ENCODE measurements at places on chromosomes 3 and 15. TPM values are rescaled to one million over a fixed set of nuclear protein-coding genes. Genes with fewer than 3 reads are reported as not detected.

GRCh38 chr3:126621627-126622345 lies 33.1 kb downstream of the TXNRD3 start:
- DNase-seq = no peak

DNA sequence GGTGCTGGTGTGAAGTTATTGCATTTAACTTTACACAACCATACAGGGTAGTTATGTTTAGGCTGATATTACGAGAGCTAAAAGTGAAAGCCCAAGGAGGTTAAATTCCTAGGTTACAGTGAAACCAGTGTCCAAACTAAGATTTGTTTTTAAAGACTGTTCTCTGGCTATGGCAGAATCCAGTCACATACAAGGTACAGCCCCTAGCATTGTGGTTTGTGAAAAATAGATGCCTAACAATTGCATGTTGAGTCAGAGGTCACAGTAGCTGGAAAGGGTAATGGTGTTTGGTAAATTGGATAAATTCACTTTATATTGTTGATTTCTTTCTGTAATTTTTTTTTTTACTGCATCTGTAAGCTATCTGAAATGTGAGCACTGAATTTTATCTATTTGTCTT lies 614.6 kb upstream of the TBL1XR1 start:
- DNase-seq = no peak

Gene MYO5C
- total RNA-seq = 11.1 TPM

DNA sequence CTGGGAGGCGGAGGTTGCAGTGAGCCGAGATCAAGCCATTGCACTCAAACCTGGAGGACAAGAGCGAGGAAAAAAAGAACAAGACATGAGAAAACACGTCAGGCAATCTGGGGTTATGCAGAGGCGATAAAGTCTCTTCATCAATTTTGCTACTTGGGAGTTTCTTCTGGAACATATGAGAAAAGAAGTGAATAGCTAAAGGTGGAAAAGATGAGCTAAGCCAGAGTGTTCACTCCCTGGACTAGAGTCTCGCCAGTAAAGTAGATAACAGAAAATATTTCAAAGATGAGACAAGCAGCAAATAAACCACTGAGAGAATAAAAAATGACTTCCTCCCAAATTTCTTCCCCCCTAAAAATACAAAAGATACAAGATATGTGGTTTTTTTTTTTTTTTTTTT lies 188.4 kb upstream of the HES1 start:
- no peak for DNase-seq

- DNase-seq = no peak
Observed at GRCh38 chr15:63388511-63388910, 6.9 kb upstream of the CA12 start.

DNA sequence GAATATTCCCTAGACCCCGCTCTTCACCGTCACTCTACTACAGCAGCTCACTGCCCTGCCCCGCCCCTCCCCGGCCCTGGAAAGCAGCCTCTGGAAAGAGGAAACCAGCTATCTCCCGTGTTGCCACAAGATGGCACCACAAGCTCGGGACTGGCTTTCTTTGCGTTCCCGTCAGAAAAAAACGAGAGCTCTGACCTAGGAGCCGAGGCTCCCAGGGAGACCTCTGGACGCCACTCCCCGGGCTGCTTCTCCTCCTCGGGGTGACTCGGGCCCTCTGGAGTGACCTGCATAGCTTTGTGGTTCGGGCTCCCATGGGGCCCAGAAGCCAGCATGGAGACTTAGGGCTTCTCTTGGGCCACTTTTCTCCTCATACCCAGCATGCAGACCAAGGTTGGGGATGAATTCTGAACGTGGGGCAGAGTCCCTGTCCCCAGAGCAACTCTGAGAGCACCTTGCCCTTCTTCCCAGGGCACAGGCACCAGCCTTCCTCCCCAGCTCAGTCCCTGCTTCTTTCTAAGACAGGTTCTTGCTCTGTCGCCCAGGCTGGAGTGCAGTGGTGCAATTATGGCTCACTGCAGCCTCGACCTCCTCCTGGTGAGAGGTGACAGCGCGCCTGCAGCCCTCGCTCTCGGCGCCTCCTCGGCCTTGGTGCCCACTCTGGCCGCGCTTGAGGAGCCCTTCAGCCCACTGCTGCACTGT lies 19.0 kb downstream of the STOML1 start:
- DNase-seq = peak; percentile 94

Gene SLC24A5
- total RNA-seq = not detected

- no peak for DNase-seq
Observed at GRCh38 chr15:32717426-32718226, at the start of gene GREM1. Gene GREM1, plus strand, starts transcription at chr15:32718004. Its CDS starts 12,687 bp downstream, at chr15:32730691.

DNA sequence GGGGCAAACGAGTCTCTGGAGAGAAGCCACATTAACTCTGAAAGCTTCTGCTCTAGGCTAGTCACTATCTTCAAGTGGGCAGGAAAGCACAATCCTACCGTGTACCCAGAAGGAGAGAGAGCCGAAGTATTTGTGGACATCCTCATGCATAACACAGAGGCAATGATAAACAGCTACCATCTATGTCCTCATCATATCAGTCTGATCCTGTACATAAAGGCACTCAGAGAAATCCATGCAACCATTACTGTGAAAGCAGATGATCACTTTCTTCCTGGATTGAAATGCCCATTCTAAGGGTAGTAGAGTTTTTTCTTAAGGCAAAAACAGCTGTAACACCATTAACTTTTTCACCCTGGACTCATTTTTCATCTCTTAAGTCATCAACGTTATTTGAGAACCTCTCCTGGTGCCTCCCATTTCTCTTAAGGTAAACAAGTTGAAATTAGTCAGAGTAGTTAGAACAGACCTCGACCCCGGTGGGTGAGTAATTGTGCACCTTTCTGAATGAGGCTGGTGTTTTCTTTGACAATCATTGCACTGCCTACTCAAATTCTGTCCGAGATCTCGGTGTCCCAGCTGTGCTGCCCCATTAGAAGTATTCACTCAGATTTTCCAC lies 327.4 kb downstream of the SHQ1 start:
- no peak for DNase-seq

Gene IQCF5
- total RNA-seq = not detected

DNA sequence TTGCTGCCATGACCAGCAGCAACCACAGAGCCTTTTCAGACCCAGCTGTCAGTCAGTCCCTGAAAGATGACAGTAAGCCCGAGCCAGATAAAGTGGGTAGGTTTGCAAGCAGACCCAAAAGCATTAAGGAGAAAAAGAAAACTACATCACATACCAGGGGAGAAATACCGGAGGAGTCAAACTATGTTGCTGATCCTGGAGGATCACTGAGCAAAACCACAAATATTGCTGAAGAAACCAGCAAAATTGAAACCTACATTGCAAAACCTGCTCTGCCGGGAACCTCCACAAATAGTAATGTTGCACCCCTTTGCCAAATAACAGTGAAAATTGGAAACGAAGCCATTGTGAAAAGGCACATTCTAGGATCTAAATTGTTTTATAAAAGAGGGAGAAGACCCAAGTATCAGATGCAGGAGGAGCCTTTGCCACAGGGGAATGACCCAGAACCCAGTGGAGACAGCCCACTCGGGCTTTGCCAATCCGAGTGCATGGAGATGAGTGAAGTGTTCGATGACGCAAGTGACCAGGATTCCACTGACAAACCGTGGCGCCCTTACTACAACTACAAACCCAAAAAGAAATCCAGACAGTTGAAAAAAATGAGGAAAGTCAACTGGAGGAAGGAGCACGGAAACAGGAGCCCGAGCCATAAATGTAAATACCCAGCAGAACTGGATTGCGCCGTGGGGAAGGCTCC lies 42.1 kb upstream of the RASA2 start:
- no peak for DNase-seq

DNA sequence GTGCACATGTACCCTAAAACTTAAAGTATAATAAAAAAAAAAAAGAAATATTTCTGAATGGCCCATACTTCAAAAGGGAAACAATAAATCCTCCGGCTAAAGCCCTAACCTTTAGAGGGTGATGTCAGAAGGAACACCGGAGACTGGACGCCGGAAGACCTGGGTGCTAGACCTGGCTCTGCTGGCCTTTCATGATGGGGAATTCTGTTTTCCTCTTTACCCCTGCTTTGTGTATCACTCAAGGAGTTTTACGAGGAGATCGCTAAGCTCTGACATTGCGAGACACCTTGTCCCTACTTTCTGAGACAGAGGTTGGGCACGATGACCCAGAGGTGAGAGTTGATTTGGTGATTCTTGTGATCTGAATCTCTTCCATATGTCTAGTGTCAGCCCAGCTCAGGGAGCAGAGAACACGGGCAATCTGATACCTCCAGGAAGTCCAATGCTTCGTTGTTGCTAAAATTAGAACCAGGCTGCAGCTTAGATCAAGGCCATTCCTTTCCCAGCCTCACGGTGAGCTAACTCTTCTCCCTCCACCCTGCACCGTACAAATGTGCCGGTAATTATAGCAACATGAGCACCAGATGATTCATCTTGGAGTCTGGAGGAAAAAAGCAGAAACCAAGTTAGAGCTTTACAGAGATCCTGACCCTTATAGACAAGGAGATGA lies 42.0 kb upstream of the CFAP161 start:
- DNase-seq = no peak

Gene WNT7A
- total RNA-seq = not detected

DNA sequence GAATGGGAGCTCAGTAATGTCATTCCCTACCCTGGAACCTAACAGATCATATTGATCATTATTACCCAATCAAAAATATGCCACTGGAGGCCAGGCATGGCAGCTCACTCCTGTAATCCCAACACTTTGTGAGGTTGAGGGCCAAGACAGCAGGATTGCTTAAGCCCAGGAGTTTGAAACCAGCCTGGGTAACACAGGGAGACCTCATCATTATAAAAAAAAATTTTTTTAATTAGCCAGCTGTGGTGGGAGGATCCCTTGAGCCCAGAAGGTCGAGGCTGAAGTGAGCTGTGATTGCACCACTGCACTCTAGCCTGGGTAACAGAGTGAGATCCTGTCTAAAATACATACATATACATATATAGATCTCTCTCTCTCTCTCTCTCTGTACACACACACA lies 10.2 kb downstream of the IGDCC4 start:
- DNase-seq = no peak

- no peak for DNase-seq
Observed at GRCh38 chr3:156727519-156728205, 53.3 kb downstream of the TIPARP start.

Gene CGNL1
- total RNA-seq = 20.0 TPM

GRCh38 chr3:45333549-45333948 lies 54.8 kb upstream of the LARS2 start:
- DNase-seq = no peak

DNA sequence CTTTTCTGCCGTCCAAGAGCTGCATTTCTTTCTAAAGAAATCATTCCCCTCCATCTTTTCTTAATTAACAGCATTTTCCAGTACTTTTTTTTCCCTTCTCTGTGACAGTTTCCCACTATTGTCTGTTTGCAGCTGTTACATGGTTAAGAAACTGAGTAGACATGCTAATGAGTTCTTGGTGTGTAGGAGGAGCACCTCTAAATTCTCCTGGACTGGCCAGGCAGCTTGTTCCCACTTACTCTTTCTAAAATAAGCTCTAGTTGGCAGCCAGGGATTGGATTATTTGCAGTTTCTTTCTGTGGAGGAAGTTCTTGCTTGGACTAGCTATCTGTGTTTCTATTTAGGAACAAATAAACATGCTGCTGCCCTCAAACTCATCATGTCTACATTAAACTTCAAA lies 235.1 kb upstream of the GAP43 start:
- DNase-seq = no peak

GRCh38 chr3:186588632-186589031 lies 18.1 kb downstream of the DNAJB11 start:
- no peak for DNase-seq

GRCh38 chr3:16522834-16523233 lies 9.3 kb upstream of the RFTN1 start:
- DNase-seq = no peak

DNA sequence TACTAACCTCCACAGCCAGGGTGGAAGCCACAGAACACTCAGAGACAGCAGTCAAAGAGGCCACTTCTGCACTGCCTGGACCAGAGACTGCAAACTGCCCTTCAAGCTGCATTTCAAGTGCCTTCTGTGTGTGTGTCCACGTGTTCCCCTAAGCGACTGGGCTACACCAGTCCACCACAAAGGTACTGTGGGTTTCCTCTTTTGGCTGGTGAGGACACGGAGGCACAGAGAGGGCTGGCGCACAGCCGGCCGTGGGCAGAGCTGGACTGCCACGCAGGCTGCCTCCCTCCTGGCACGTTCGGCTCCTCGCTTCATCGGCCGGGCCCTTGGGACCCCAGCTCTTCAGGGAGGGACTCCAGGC lies 60.9 kb downstream of the MGLL start:
- peak; percentile 81 for DNase-seq

- DNase-seq = no peak
Observed at GRCh38 chr3:27171113-27171512, 198.1 kb downstream of the NEK10 start.

Gene GOLGA6D
- total RNA-seq = not detected

Gene PEX5L
- not detected for total RNA-seq

DNA sequence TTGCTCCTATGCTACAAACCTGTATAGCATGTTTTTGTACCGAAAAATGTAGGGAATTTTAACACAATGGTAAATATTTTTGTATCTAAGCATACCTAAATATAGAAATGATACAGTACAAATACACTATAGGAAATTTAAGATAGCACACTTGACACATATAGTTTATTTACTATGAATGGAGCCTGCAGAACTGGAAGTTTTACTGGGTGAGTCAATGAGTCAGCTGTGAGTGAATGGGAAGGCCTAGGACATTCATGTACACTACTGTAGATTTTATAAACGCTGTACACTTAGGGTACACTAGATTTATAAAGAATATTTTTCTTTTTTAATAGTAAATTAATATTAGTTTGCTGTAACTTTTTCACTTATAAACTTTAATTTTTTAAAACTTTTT lies 707.7 kb upstream of the EPHA6 start:
- DNase-seq = no peak

GRCh38 chr3:182904164-182904563 lies 76.2 kb downstream of the DCUN1D1 start:
- DNase-seq = no peak

- DNase-seq = no peak
Observed at GRCh38 chr15:100687582-100688141, 85.3 kb downstream of the ASB7 start.

DNA sequence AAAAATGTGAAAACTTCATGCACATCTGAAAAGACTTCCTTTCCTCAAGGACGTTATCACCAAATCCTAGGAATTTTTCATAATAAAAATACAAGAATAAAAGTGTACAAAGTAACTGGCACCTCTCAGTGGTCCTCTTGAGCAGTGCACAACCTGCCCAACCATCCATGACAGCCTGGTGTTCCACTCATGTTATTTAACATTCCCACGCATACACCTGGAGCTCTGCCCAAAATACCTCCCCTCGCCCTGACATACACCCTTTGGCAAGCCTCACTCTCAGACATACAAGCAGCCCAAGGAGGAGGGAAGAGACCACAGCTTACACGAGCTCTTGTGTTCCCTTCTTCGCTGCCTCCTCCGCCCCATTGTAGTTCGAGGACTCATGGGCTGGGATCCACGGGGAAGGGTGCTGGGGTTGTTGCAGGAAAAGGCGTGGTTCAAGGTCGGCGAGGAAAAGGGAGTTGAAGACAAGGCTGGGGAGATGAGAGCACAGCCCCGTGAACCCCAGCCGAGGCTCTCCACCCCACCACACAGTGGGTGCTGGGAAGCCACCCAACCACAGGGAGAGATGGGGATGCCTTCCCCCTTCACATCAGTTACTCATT lies 23.3 kb downstream of the GRIP2 start:
- peak; percentile 40 for DNase-seq

- DNase-seq = no peak
Observed at GRCh38 chr3:127825756-127826155, 3.4 kb upstream of the MGLL start.

Data from posterior vena cava (tissue), 2 donors.